Stimulated activated CD8-positive, alpha-beta memory T cell treated with anti-CD3 and anti-CD28 coated beads, Interleukin-7, amount 100 ng/mL, for 1 hour (primary cell): ENCODE measurements at places on chromosomes 5 and 9.

DNA sequence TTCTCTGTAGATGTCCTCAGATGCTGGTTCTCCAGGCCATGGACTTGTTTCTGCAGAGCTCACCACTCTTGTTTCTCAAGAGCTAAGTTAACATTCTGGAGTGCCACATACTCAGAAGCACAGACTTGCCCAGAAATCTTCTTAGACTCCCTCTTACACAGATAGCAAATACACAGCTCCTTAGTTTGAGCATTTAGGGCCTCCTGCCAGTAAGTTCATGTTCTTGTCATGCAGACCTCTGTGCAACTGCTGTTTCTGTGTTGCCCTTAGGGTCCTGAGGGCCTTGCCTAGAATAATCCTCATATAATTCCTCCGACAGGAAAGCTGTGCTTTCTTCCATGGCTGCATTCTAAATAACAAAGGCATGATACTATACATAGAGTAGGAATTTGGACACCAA, 1.3 kb upstream of the PTPDC1 start:
- DNase-seq = no peak

DNA sequence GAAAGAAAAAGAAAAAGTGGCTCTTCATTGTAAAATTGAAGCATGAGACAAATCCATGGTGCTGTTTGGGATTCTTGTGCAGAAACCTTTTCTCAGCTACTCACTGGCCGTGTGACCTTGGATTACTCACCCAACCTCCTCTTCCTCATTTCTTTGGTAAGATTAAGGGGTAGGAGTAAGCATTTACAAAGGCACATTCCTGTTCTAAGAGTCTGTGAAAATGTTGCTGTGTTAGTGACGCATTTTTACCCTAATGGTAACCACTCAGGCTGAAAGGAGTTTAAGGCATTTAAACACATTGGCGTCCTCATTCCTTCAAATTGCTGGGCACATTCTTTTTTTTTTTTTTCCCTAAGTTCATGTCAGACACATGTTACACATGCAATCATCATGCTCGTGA, 4.3 kb downstream of the RAI14 start:
- no peak for DNase-seq

DNA sequence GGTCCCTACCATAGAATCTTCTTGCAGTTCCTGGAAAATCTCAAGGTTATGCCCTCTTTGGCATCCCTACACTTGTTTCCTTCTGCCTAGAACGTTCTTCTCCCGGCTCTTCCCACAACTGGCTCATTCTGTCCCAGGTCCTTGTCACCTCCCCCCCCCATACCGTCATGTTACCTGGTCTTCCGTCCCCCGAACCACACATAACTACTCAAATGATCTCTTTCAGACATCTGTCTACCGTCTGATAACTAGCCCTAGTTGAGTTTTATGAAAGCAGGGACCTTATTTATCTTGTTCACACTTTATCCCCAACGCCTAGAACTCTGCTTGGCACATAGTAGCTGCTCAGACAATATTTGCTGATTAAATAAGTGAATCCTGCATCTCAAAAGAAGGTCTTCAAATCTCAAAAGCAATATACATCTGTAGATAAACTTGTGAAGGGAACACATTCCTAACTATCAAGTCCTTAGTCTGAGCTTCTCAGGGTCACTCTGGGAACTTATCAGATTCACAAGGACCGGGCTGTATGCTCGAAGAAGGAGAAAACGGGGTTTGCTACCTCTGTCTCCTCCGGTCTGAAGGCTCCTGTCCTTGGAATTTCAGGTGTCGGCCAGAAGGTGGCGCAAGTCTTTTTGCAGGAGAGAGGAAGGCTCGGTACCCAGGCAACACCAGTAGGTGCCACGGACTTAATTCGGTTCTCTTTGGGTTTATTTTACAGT, 30.0 kb downstream of the LCP2 start:
- DNase-seq = peak; percentile 43

DNA sequence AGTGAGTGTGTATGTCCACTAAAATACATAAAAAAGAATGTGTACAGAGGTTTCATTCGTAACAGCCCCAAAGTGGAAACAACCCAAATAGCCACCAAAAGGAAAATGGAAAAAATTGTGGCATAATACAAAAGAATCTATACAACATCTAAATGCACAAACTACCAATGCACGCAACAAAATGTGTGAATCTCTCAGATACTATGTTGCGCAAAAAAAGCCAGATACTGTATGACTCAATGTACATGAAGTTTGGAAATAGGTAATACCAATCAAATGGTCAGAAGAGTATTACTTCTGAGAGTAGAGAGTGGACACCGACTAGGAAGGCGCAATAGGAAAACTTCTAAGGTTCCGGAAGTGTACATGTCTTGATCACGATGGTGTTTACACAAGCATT, 2.4 kb downstream of the XPA start:
- DNase-seq = no peak

GRCh38 chr5:99033014-99033900, 104.5 kb upstream of the CHD1 start:
- no peak for DNase-seq

DNA sequence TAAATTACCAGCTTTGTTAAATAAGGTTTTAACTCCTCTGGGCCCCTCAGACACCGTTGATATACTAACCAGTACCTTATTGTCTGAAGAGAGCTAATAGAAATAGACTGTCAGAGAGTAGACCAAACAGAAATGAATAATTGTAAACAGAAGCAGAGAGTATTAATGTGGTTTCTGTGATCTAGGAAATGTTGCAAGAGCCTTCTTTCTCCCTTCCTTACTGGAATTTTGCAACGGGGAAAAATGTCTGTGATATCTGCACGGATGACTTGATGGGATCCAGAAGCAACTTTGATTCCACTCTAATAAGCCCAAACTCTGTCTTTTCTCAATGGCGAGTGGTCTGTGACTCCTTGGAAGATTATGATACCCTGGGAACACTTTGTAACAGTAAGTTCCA, 5.1 kb downstream of the TYRP1 start:
- no peak for DNase-seq

DNA sequence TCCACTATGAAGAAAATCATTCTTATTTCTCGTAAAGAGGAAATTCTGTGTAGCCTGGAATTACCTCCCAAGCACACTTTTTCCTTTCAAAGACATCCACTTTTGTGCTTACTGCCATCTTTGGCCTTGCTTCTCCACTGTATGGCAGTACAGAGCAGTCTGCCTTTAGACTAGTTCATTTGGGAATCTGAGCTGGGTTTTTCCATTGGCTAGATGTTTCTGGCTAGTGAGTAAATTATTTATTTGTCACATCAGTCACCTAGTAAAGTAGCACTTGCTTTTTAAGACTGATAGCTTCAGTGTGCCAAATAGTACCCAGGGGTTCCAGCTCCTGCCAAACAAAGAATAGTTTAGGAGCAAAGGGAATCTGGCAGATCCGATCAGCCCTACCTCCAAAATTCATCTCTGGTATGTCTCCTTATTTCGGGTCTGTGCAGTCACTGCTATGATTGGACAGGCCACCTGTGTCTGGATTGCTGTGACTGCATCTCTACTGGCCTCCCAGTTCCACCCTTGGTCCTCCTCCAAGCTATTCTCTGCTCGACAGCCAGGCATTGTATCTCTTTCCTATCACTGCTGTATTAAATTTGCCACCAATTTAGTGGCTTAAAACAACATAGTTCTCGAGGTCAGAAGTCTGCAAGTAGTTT, 97.6 kb downstream of the NUDT12 start:
- no peak for DNase-seq

DNA sequence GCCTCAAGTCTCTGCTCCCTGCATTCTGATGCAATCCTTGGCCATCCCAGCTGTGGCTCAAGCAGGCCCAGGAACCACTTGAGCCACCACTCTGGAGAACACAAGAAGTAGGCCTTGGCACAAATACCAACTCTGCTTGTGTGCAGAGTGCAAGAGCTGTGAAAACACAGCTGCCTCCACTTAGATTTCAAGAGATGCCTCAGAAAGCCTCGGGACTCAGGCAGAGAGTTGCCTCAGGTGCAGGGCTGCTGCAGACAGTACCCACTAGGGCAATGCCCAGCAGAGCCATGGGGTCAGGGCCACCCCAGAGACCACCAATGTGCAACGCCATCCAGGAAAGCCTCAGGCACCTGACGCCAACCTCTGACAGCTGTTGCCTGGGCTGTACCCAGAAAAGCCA, 82.4 kb downstream of the FREM1 start:
- DNase-seq = no peak

DNA sequence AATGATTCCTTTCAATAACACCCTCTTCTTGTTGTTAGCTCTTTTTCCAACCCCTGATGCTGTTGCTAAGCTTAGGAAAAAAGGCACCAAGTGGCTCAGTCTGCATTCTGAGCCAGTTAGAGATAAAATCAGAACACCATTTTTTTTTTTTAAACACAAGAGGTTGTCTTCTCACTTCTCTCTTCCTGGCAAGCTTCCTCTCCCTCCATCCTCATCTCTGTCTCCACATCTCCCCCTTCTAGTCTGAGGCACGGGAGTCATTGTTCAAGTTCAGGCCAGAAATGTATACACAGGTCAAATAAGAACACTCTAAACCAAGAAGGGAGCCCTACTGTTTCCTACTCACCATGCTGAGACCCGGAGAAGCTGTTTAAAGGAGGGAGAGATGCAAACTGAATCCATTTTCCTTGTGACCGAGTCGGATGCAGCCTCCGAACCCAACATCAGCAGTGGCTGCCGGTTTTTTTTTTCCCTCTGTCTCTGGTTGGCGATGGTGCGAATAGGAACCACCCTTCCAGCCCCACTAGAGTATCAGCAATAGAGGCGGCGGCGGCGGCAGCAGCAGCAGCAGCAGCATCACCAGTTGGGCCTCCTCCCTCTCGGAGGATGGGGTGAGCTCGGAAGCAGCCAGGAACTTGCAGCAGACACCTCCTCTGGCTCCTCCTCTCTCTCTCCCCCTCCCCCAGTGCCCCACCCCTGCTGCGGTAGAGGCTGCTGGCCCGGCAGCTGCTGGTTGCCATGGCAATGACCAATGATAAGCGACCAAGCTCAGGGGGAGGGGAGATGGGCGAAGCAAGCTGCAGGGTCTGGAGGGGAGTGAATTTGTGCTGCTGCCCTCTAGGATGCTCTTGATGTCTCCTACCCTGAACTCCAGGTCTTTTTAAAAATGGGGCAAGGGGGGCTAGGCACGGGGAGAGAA, at the start of gene JAKMIP2:
Gene JAKMIP2, minus strand, starts transcription at position 619 of the 919 bp plus-strand sequence. CDS start 110,922 bp downstream, outside the sequence.
- peak; percentile 72 for DNase-seq

GRCh38 chr5:59218424-59219045, 635.7 kb downstream of the RAB3C start:
- DNase-seq = no peak

- DNase-seq = no peak
Observed at GRCh38 chr9:26685818-26686217, 206.8 kb downstream of the CAAP1 start.

- no peak for DNase-seq
Observed at GRCh38 chr5:64947031-64947430, 178.3 kb downstream of the CWC27 start.
